ENCODE measurements at places on chromosomes 3 and 15. TPM values are rescaled to one million over a fixed set of nuclear protein-coding genes. Genes with fewer than 3 reads are reported as not detected.

The SMAD6 gene
- total RNA-seq, result 14.1 TPM

The GRAMD2A gene
- not detected for total RNA-seq

- DNase-seq, result no peak
These were observed 87.8 kb downstream of the SEC22A start for GRCh38 chr3:123289391-123290106.

GRCh38 chr3:62718515-62719320 is 156.5 kb downstream of the CADPS start:
- DNase-seq, result no peak

DNA sequence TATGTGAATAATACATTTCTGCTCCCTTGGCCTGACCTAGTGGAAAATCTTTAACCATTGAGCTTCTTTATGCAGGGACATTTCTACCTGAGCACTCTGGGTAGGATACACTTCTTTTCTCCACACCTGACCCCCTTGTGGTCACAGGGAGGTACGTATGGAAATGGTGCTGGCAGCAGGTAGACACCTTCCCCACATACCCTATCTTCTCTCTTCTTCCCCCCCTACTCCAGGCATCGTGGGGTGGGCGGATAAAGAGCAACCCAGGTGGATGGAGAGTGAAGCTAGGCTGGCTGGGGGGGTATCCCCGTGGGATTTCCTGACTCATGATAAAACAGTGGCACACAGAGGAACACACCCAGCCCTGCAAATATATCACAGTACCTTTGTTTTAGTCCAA is 312.1 kb downstream of the ARRDC4 start:
- DNase-seq, result no peak

Measured in Right ventricle myocardium superior (tissue), 1 donor.